OCI-M1 (cell line): ENCODE measurements at places on chromosomes 6 and 20.
A peak's percentile ranks its signal among the peaks of the same experiment; 100 is the strongest.

DNA sequence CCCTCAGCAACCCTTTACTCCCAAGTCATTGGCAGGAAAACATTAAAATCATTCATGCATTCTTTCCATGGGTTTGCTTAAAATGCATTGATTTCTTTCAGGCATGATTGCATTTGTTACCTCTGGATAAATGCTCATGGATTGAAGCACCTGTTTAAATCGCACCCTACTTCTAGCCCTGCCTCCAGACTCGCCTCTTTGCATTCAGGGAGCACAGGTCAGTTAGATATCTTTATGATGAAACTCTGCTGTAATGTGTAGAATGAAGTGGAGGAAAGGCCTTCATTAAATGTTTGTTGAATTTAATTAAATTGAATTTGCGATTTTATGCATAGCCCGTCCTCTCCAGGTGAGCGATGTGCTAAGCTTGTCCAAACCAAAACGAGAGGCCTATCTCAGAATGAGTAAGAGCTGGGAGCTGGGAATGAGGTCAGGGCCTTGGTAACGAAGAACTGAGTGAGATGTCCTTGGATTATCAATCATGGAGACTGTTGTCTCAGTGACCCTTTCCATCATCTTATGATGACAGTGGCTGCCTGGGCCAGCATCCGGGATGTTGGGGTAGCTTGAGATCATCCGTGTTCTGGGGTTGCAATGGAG lies 210.1 kb downstream of the SYNDIG1 start:
- no peak for DNase-seq

DNA sequence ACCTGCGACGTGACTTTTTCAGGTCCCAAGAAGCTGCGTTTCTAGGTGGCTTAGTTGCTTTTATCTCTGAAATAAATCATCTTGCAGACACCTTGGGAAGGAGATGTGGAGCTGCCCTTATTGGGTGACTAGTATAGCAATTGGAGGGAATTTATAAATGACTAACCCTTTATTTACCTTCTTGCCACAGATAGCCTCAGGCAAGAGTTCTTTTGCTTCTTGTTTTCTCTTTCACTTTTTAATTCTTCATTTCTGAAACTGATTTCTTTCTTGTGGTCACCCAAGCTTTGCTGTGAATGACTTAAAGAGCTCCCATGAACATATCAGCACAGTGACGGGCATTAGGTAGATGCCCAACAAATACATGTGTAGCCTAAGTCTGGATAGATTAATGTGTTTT lies 3.0 kb downstream of the ADGRF4 start:
- DNase-seq = no peak

DNA sequence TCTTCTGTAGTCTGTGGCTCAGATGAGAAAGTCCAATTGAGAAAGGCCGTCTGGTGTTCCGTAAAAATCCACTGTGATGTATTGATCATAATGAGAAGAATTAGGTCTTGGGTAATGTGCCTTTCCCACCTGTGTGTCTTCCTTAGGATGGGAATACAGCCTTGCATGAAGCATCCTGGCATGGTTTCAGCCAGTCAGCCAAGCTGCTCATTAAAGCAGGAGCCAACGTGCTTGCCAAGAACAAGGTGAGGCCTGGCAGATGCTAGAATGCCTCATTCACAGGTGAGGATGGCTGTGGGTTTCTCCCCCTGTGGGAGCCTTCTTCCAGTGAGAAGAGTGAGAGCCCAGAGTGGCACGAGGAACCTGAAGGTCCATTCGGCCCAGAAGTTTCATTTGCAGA lies 32.7 kb downstream of the LYRM2 start:
- no peak for DNase-seq

GRCh38 chr6:125509477-125509876 lies 207.7 kb upstream of the HDDC2 start:
- DNase-seq = peak; percentile 23

GRCh38 chr6:35085359-35086281 lies 55.5 kb downstream of the TCP11 start:
- DNase-seq = no peak

GRCh38 chr6:77040568-77041195 lies 422.6 kb downstream of the HTR1B start:
- DNase-seq = no peak

DNA sequence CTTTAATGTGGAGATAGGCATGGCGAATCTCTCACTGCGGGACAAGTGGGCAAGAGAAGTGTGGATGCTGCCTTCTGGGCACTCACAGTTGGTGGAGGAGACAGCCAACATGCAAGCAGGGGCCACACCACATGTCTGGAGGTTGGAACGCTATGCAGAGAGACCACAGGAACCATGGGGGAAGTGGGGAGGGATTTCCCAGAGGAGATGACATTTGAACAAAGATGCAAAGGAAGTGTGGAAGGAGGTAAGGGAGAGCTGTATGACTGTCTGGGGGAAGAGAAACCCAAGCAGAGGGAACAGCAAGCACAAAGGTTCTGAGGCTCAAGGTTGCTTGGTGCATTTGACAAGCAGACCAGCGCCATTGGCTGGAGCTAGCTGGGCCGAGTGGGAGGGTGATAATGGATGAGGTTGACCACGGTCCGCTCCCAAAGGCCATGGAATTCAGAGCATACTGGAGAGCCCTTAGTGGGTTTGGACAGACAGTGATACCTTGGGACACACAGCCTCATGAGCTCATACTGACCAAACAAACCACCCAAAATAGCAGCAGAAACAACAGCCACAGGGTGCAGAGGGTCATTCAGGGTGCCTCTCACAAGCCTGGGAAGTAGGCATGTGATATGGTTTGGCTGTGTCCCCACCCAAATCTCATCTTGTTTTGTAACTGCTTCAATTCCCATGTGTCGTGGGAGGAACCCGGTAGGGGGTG lies 7.6 kb upstream of the FAM110A start:
- no peak for DNase-seq

DNA sequence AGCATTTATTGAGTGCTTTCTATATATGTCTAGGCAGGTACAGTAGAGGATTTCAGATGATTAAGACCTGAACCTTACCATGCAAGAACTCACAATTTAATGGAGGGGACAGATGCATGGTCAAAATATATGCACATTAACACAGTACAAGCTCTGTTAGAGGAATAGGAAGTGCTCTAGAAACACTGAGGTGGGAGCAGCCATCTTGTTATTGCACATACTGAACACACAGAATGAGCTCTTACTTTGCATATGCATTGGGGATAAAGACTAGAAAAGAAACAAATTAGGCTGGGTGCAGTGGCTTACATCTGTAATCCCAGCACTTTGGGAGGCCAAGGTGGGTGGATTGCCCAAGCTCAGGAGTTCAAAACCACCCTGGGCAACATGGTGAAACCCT lies 438.3 kb downstream of the UTRN start:
- DNase-seq = no peak

- DNase-seq = no peak
These were observed 243.1 kb downstream of the PKHD1 start for GRCh38 chr6:51844336-51844735.

GRCh38 chr6:25960734-25961133 lies 1.9 kb upstream of the TRIM38 start:
- DNase-seq = peak; percentile 23

DNA sequence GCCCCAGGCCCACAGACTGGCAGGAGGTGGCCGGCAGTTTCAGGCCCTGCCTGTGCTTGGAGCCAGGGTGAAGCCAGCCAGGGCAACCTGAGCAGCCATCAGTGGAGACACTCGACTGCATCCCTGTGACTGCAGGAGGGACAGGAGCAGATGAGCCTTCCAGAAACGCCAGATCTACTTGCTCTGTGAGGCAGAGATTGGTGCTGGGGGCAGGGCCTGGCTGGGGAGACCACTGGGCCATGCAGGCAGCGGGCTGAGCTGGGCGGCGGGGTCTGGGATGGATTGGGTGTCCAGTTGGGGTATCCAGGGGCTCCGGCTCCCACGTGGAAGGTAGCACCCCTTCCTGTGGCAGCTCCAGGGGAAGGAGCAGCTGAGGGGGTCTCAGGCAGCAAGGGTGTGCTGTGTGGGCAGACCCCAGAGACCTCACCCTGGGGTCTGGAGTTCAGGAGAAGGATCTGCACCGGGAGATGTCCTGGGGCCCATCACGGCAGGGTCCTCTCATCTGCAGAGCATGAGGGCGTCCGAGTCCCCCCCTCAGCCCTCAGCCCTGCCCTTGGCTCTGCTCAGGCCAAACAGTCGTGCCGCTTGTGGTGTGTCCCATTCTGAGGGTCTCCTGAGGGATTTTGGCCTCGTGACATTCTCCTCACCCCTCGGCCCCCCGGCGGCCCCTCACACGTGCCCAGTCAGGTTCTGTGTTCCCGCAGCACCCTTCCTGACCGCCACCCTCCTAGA lies 334.9 kb downstream of the TAF4 start:
- DNase-seq = no peak

- peak; percentile 27 for DNase-seq
These were observed 40.7 kb downstream of the KCNK5 start for GRCh38 chr6:39188571-39188970.

- no peak for DNase-seq
These were observed 4.1 kb downstream of the CCND3 start for GRCh38 chr6:41937472-41937860.

- no peak for DNase-seq
These were observed 622 bp upstream of the KIZ start for GRCh38 chr20:21125072-21125848.

- no peak for DNase-seq
These were observed 321.2 kb downstream of the GJA1 start for GRCh38 chr6:121756666-121757065.

GRCh38 chr6:139977887-139978332 lies 603.5 kb upstream of the CITED2 start:
- DNase-seq = peak; percentile 30

- DNase-seq = no peak
These were observed 24.9 kb upstream of the PHACTR2 start for GRCh38 chr6:143652841-143653331.

GRCh38 chr6:149033454-149033853 lies 284.1 kb upstream of the TAB2 start:
- no peak for DNase-seq

DNA sequence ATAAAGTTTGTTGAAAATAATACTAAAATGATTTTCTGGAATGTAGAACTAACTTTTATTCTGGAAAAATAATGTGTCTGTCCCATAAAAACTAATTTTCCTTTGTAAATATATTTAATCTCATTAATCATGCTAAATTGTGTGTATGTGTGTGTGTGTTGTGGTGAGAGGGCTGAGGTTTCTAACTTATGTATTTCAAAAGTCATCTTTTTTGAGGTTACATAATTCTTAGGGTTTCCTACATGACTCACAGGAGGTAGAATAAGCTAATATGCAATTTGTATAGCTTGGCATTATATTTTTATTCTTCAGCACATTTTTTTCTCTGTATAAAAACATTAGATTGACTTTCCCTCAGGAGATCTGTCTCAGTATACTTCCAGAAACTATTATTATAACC lies 64.1 kb upstream of the CLVS2 start:
- no peak for DNase-seq

DNA sequence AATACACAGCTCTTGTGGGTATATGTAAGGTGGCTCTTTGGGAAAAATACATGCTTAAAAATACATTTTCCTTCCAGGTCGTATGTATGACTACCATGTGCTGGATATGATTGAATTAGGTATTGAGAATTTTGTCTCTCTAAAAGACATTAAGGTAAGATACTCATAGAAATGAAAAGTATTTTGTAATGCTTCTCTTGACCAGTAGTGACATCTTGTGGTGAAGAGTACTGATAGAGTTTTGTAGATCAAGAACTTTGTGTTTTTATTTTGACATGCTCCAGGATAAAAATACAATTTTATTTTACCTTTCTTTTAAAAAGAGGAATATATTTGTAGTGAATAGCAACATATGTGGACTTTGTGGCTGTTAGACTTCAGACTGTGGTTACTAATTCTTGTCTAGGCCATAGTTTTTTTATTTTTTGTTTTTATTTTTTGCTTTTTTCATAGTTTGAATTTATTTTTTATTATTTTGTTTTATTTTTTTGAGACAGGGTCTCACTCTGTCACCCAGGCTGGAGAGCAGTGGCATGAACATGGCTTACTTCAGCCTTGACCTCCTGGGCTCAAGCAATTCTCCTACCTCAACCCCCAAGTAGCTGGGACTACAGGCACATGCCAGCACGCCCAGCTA lies 17.9 kb downstream of the RPF2 start:
- DNase-seq = peak; percentile 63

DNA sequence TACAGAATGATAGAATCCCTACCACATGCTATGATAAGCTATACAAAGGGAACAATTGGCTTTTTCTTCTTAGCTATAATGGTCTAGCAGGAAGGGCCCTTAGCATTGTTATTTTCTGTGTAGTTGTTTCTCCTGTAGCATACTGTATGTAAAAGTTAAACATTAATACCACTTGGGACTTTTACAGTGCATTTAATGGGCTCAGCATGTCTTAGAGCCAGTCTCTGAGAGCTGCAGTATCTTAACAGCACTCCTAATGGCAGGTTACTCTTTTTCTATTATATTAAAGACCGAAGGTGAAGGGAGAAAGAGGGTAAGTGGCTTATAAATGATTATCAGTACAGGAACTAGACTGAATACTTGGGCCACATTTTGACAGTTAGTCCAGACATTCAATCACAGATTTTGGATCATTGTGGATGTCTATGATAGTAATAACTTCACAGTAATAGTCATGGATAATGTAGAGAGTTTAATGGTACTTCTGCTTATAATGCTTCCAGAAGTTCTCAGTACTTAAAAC lies 290.7 kb downstream of the PHF3 start:
- DNase-seq = no peak

DNA sequence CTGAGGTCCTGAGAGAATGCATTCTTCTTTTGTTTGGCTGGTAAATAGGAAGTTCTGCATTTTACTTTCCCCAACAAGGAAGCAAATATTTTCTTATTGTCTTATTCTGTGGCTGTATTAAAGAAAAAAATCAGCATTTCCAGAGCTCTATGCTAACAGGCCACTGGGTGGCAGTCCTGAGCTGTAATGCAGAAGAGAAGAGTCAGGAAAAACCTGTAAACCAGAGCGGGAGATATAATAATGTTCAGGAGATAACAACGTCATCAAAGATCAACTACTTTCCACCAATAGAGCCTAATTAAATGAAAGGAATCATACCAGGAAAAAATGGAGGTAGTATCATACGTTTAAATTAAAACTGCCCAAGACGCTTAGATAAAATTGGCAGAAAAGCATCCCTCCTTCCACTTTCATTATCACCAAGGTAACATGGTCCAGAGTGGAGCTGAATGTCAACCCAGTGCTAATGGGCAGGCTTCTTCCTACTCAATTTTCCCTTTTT lies 55.6 kb upstream of the CARMIL1 start:
- DNase-seq = peak; percentile 89

DNA sequence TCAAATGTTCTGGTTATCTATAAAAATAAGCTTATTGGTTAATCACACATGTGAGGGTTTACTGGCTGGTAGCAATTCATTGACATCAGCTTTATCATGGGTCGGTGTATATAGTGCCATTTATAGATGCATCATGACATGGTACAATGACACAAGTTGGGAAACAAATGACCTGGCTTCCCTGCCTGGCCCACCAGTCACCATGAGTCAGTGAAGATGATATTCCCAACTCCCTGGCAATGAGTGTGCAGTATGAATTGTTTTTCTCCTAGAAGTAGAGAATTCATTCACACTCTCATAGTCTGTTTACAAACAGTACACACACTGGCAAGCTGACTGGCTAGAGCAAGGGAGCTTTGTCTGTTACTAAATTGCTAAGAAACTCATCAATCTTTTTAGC lies 37.2 kb upstream of the CALHM6 start:
- no peak for DNase-seq
